Fibroblast of pulmonary artery (primary cell): ENCODE measurements at places on chromosomes 2 and 18.

DNA sequence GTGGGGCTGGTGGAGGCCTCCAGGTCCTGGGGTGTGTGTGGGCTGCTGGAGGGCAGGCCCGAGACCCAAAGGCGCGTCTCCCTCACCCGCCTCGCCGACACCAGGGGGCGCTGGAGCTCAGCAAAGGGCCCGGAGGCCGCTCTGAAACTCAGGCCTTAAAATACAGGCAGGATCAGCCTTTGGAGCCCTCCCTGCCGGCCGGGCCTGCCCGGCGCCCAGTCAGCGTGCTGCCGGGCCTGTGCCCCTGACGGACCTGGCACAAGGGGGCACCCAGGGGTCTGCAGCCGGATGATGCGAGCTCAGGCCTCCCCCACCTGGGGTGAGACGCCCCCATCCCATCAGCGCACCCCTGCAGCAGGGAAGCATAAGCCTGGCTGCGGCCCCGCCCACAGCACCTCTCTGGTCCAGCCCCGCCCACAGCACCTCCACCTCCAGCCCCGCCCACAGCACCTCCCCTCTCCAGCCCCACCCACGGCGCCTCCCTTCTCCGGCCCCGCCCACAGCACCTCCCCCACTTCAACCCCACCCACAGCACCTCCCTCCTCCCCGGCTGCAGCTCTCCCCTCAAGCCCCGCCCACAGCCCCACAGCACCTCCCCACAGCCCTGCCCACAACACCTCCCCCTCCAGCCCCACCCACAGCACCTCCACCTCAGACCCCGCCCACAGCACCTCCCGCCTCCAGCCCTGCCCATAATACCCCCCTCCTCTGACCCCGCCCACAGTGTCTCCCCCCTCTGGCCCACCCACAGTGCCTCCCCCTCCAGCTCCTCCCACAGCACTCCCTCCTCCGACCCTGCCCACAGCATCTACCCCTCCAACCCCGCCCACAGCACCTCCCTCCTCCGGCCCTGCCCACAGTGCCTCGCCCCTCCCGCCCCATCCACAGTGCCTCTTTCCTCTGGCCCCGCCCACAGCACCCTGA lies 92.8 kb upstream of the OTOS start:
- peak; percentile 83 for DNase-seq

DNA sequence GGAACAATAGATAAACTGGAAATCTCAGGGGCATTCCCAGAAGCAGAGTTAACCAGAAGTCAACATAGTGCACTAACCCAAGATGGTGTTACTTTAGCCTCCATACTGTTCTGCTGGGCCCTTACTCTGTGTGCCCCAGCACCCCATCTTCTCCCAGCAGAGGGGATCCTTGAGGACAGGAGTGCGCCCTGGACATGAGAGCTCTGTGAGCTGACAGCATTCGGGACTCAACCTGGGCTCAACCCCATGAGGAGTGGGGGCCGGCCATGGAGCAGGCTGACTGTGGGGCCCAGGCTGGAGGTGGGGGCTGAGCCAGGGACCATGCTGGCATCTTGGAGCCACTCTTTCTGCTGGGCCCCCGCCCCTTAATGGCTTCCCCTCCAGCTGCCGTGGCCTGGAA lies 156.3 kb upstream of the HS6ST1 start:
- no peak for DNase-seq

- DNase-seq, result peak; percentile 56
Measured at GRCh38 chr2:183927406-183928325, 670.7 kb upstream of the ZNF804A start.

- DNase-seq, result no peak
Measured at GRCh38 chr18:50372743-50373142, 2.1 kb upstream of the SKA1 start.

- DNase-seq, result no peak
Measured at GRCh38 chr18:54830866-54831265, 2.6 kb downstream of the RAB27B start.

- DNase-seq, result peak; percentile 3
Measured at GRCh38 chr2:36964496-36965058, 1.8 kb downstream of the STRN start.

DNA sequence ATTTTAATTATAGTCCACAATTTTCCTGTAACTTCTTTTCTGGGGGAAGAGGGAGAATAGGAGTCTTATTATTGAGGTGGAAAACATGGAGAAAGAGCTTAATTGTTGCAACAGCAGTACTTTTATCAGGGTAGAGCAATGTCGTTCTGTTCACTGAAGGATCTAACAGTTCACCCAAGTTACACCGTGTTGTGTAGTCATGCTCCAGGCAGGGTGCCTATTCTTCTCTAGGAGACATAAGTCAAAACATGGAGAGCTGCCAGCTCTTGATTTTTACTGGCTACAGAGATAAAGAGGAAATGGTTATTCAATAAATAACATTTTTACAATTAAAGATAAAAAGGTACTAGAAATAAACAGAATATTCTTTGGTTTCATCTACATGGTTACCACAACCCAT lies 594.3 kb upstream of the NETO1 start:
- peak; percentile 87 for DNase-seq

DNA sequence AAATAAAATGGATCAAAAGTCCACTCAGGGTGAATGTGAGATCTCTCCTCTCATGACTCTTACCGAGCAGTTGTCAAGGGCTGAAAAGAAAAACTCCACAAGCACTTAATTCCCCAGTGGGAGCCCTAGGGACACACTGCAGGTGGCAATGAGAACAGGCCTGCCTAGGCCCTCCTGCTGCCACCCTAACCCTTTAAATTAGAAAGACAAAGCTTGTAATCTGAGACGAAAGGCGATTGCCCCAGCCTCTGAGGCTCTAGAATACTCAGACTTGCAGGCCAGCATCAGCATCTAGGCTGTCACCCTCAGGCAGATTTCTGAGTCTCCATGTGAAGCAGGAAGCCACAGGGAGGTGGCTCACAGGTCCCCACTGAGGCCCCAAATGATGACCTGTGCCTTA lies 457.0 kb upstream of the MYT1L start:
- DNase-seq, result no peak

DNA sequence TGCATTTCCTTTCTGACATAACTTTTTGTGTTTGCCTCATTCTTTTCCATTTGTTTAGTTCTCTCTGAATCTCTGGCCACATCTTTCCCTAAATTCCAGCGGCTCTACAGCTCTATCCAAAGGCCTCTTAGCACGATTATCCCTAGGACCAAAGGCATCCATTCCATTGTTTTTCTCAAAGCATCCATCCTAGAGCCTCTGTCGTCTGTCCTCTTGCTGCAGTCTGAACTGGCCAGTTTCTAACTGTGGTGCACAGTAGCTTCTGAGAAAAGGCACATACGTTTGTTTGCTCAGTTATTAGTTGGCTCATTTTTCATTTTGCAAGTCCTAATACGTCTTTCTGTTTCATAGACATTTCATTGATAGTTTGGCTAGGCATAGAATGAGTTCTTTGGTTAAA lies 45.7 kb upstream of the TCF7L1 start:
- no peak for DNase-seq

GRCh38 chr2:187615364-187615763 lies 61.1 kb upstream of the TFPI start:
- no peak for DNase-seq

DNA sequence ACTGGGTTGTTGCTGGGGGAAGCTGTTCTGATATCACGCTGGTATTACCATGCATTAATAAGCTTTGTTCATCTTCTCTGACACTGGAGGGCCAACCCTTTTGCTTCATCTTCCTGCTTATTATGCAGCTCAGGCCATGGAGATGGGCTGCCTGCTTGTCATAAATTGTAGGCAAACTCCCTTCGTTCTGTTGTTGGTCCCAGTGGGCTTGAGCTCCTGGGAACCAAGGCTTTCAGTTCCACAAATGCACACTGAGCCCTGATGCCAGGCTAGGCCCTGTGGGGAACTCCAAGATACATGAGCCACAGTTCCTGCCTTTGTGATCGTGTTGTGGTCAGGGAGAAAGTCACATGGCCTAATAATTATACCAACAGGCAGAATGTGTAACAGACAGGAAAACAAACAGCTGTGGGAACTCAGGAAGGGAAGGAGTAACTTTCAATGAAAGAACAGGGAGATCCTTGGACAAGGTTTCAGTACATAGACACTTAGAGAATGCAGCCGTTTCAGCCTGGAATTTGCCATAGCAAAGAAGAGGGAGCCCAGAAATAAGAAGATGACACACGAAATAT lies 49.0 kb upstream of the BCL2L11 start:
- peak; percentile 93 for DNase-seq

- DNase-seq, result no peak
Measured at GRCh38 chr2:55609938-55610578, 7.4 kb downstream of the PPP4R3B start.

GRCh38 chr2:42492691-42493467 lies 903 bp downstream of the KCNG3 start:
- DNase-seq, result no peak

- no peak for DNase-seq
Measured at GRCh38 chr2:141058556-141058955, 1072.3 kb downstream of the LRP1B start.

DNA sequence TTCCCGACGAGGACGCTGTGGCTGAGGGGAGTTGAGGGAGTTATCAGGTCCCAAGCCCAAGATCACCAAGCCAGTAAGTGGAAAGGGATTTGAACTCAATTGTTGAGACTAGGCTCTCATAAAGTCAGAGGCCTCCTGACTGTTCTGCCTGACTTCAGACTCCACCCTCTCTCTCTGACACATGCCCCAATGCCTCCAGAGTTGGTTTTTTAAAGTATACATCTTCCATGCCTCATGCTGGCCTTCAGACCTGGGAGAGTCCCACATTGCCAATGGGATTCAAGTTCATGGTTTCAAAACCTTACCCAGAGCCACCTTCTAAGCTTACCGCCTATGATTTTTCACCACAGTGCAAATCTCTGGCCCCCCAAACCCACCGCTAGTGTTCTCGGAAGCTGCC lies 100.8 kb downstream of the RTN4 start:
- no peak for DNase-seq

- no peak for DNase-seq
Measured at GRCh38 chr2:109508556-109508955, 105.2 kb downstream of the SEPTIN10 start.

- no peak for DNase-seq
Measured at GRCh38 chr2:26630235-26630634, 10.9 kb downstream of the CIB4 start.

GRCh38 chr2:134175834-134176233 lies 78.0 kb upstream of the MGAT5 start:
- DNase-seq, result no peak

GRCh38 chr2:232315049-232315922 lies 63.3 kb upstream of the ALPP start:
- peak; percentile 73 for DNase-seq

DNA sequence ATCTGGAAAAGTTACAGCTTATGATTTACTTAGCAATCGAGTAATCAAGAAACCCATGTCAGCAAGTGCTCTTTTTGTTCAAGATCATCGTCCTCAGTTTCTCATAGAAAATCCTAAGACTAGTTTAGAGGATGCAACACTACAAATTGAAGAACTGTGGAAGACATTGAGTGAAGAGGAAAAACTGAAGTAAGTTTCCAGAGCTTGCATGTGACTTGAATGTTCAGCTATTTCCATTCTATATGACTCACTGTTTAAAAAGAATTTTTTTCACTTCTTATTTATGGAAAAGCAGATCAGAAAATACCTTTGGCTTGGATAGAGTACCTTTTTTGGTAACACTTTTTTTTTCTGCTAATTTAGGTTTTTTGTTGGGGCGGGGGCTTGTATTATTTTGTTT lies 70.7 kb downstream of the PMS1 start:
- DNase-seq, result peak; percentile 10
